Activated B cell treated with CpG ODN at 0.5 μM for 24 hours (primary cell): ENCODE measurements at places on chromosomes 7 and 10.

DNA sequence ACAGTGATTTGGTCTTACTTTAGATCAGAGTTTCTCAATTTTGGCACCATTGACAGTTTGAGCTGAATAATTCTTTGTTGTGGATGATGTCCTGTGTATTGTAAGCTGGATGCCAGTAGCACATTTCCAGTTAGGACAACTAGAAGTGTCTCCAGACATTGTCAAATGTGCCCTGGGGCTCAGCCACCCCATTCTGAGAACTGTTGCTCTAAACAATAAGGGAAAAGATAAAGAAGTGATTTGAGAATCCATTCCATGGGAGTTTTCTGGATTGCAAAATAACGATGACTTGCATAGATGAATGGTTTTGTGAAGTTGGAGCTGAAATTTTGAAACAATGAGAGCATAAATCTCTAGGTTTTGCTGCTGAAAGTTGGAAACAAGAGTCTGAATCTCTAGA, 44.6 kb downstream of the NUP205 start:
- no peak for DNase-seq

- no peak for DNase-seq
These were observed 6.1 kb downstream of the KCNH2 start for GRCh38 chr7:150972023-150972468.

DNA sequence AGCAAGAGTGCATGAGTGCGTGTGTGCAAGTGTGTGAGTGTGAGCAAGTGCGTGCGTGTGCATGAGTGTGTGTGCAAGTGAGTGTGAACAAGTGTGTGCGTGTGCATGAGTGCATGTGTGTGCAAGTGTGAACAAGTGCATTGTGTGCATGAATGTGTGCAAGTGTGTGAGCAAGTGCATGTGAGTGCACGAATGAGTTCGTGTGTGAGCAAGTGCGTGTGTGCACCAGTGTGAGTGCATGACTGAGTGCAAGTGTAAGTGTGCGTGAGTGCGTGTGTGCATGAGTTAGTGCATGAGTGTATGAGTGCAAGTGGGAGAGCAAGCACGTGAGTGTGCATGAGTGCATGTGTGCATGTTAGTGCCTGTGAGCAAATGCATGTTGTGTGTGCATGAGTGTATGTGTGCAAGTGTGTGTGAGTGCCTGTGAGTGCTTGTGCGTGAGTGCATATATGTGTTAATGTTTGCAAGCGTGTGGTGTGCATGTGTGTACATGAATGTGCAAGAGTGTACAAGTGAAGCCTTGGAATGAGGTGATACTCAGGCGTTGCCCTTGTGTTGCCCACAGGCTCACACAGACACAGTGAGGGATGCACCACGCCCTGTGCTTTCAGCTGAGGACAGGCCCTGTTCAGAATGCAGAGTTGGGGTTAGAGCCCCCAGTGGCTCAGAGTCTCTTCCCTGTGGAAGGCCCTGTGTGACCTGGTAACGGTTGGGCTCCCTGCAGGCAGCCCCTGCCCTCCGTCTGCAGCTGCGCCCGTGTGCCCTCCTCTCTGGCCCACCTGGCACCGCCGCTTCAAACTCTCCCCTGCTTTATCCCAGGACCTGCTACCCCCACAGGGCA, 97.1 kb downstream of the NKX6-2 start:
- DNase-seq = no peak

DNA sequence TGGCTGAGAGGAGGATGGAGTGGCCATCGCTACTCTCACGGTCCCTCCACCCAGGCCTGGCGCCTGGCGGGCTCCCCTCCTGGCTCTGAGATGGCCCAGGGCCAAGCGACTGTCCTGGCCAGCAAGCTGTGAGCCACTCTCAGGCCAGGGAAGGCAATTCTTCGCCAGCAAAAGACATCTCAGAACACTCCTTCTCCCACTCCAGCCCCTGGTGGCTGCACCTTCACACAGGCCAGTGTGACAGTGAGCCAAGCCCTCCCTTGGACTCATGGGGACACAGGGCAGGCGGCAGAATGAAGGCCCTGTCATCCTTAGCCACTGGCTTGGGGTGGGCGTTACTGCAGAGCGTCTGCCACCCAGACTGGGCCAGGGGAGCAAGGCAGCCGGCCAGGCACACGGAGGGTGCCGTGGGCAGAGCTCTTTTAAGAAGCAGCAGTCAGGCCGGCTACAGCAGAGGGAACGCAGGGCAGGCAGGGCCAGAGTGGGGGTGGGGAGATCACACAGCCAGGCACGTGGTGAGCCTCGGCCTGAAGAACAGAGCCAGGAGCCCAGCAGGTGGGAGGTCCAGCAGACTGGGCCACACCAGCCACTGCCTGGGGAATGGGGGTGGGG, 14.4 kb downstream of the STK32C start:
- no peak for DNase-seq
